ENCODE measurements at places on chromosomes 5 and 9. TPM values are rescaled to one million over a fixed set of nuclear protein-coding genes. Genes with fewer than 3 reads are reported as not detected.

GRCh38 chr9:77750284-77750683 is 102.2 kb upstream of the GNA14 start:
- DNase-seq = no peak

DNA sequence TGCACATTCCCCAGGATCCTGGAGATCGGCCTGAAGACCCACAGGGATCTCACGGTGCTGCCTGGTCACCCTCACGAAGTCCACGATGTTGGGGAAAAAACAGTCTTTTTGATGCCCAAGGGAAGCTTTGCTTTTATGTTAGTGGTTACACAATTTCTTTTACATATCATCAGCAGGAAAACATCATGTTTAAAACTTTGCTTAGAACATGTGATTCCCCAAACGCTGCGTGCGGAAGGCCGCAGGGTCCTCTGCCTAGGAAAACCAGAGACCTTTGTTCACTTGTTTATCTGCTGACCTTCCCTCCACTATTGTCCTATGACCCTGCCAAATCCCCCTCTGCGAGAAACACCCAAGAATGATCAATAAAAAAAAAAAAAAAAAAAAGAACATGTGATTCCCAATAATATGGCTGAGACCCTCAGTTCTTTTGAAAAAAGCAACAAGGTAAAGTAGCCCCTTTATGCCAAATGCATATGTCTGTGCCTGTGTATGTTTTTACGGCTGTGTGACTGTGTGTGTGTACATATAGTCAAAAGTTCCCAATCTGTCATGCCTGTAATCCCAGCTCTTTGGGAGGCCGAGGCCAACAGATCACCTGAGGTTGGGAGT is 11.5 kb upstream of the AGPAT2 start:
- DNase-seq = no peak

- DNase-seq = peak; percentile 65
Observed at GRCh38 chr9:15306068-15306756, 804 bp downstream of the TTC39B start.

DNA sequence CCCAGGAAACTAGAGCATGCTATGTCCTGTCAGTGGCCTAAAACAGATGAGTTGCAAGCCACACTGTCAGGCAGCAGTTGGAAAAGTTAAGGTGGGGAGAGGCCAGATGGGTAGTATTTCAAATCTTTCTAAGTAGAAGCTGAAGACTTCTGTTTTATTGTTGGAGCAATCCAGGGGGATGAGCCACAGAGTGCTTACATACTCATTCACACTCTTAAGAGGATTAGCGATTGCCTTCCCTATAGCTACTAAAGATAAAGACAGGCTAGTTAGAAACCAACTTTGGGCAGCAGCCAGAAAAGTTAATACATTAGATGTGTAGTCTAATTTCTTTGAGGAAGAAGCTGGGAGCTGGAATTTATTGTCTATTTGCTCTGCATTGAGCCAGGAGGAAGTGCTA is 61.7 kb upstream of the ELAVL2 start:
- DNase-seq = no peak

DNA sequence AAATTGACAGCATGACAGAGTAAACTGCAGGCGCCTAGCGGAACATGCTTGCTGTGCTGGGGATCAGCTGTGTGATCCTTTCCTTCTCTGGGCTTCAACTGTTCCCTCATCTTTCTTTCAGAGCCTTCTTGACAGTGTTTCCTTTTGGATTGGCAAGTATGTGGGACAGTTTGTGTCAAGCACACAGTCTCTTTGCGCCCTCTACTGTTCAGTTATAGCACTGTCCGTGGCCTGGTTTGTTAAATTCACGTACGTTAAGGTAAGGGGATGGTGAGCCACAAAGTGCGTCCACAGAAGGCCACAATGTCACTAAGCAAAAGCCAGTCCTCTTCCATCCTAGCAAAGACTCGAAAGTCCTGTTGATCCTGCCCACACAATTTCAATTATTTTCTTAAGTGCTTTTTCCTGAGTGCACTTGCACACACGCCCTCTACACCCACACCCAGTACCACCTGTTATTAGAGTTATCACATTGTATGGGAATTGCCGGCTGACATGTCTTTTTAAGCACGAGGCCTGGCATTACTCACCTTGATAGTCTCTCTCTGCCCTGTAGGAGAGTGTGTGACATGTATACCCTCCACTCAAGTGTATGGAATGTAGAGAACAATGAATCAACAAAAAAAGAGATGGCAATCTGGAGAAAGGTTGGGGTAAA is 22.5 kb upstream of the PTPN3 start:
- DNase-seq = no peak

The PRSS3 gene
- polyA plus RNA-seq = not detected

The KCNN2 gene
- polyA plus RNA-seq = not detected

The PURA gene
- 4.7 TPM for polyA plus RNA-seq
